ENCODE measurements at places on chromosomes 11 and 22.

GRCh38 chr11:92969634-92970347 is at the start of gene MTNR1B:
TSS of gene MTNR1B (plus strand) at chr11:92969651. CDS start at chr11:92969726, 75 bp downstream.
- no peaks in the 10 kb centered on the region for H3K36me3 ChIP-seq
- DNase-seq: no peak
- H3K4me1 ChIP-seq: no peaks in the 10 kb centered on the region

DNA sequence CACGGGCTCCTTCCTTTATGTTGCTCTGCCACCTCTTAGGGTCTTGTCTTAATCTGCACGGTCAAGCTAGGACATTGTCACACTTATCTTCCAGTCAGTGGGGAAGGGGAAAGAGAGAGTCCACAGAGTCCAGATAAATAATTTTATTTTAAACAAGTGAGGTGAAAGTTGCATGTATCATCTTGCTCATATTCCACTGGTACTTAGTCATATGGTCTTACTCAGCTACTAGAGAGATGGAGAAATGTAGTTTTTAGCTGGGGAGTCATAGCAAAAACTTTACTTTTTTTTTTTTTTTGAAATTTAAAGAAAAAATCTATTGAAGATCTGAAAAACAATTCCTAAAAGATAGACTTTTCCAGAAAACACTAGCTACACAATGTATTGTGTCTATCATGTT is 29.0 kb downstream of the PDE3B start:
- no peaks in the 10 kb centered on the region for H3K4me1 ChIP-seq
- DNase-seq: no peak
- H3K36me3 ChIP-seq: no peaks in the 10 kb centered on the region
- no peak overlapping the region for H3K4me3 ChIP-seq
- no peaks in the 10 kb centered on the region for H3K27me3 ChIP-seq

- peak overlapping the region; percentile 95 for H3K27ac ChIP-seq
- H3K27me3 ChIP-seq: no peaks in the 10 kb centered on the region
- peaks cover 31% of the 10 kb centered on the region for H3K36me3 ChIP-seq
- DNase-seq: no peak
Observed at GRCh38 chr11:114160894-114161293, 101.4 kb downstream of the ZBTB16 start.

DNA sequence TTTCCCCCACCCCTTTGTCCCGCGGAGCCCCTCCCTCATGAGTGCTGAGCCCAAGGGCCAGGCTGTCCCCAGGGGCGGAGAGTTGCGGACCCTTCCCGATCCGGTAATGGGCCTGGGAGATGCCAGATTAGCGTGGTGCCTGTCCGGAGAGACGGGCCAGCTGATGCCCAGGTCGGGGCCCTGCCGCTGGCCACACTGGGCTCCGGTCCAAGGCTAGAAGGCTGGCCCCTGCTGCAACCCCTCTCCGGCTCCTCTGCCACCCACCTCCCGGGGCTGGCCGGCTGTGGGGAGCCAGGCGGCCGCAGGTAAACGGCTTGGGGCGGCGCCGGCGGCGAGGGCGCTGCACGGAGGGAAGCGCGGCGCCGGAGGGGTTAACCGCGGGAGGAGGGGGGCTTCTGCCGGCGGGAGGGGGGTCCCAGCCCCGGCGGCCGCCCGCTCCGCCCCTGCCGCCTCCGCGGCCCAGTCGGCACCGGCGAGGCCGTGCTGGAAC is at the start of gene KCNK4:
Gene KCNK4 (plus strand): TSS at position 41 of the 490 bp plus-strand sequence. CDS start 1,717 bp downstream, outside the sequence.
- H3K36me3 ChIP-seq: no peaks in the 10 kb centered on the region
- no peak for DNase-seq
- peaks cover 10% of the 10 kb centered on the region for H3K27me3 ChIP-seq
- no peak within 1 kb of the TSS for H3K27ac ChIP-seq

DNA sequence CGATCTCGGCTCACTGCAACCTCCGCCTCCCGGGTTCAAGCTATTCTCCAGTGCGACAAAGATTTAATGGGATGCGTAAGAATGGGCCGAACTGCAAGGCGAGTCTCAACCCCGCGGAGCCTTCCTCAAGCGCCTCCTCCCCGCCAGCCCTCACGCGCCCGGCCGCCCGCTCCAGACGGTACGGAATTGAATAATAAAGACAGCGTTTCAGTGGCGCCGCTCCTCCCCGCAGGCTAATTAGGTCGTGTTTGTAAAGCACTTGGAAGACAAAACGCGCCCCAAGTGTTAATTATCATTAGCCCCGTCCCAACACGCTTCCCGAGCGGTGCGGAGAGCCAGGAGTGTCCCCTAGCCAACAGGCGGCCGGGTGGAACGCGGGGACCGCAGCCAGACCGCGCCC is 192.0 kb downstream of the BUD13 start:
- H3K27me3 ChIP-seq: no peaks in the 10 kb centered on the region
- DNase-seq: no peak
- peaks cover 4% of the 10 kb centered on the region for H3K4me1 ChIP-seq
- no peaks in the 10 kb centered on the region for H3K36me3 ChIP-seq
- H3K4me3 ChIP-seq: no peak overlapping the region

DNA sequence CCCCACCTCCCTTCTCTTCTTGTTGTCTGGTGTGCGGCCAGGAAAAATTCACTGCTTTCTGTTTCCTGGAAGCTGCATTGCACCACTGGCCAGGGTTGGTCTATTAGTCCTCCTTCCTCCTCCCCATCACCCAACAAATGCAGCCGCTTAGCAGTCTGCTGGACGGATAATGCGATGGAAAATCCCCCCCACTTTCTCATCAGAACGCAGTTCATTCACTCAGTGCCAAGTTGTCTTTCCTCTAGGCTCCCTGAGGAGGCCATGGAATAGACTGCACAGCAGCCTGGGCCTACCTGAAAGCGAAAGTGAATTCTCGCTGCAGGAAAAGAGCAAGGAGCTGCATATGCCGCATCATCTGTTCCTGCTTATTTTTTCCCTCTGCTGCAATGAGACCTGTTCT is 513.6 kb downstream of the METTL15 start:
- H3K4me1 ChIP-seq: no peaks in the 10 kb centered on the region
- H3K36me3 ChIP-seq: no peaks in the 10 kb centered on the region
- H3K4me3 ChIP-seq: no peak overlapping the region
- no peaks in the 10 kb centered on the region for H3K27me3 ChIP-seq

GRCh38 chr11:46856605-46857343 is 10.7 kb upstream of the CKAP5 start:
- no peaks in the 10 kb centered on the region for H3K27me3 ChIP-seq
- no peak for DNase-seq
- no peak overlapping the region for H3K4me3 ChIP-seq
- no peaks in the 10 kb centered on the region for H3K4me1 ChIP-seq
- H3K27ac ChIP-seq: no peak overlapping the region

DNA sequence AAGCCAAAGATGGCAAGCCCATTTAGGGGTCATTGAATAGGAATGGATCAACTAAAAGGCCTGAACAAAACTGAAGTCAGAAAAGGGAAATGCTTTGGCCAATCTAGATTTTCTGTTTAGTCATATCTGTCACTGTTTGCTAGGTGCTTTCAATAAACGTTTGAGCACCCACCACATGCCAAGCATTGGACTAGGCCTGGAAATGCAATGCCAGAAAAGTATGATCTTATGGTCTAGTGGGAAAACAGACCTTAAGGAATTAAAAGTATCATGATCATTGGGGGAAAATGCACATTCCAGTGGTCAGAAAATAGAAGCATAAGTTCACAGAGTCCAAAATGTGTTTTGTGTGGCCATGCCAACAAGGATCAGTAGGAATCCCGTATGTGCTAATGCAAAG is 76.8 kb upstream of the BIRC3 start:
- peaks cover 20% of the 10 kb centered on the region for H3K4me1 ChIP-seq
- H3K27ac ChIP-seq: no peak overlapping the region
- DNase-seq: no peak
- no peak overlapping the region for H3K4me3 ChIP-seq
- no peaks in the 10 kb centered on the region for H3K36me3 ChIP-seq

- no peaks in the 10 kb centered on the region for H3K27me3 ChIP-seq
- H3K27ac ChIP-seq: no peak overlapping the region
- H3K4me3 ChIP-seq: no peak overlapping the region
- DNase-seq: no peak
- no peaks in the 10 kb centered on the region for H3K36me3 ChIP-seq
- H3K4me1 ChIP-seq: no peaks in the 10 kb centered on the region
Observed at GRCh38 chr11:92751594-92751993, 217.9 kb upstream of the MTNR1B start.

DNA sequence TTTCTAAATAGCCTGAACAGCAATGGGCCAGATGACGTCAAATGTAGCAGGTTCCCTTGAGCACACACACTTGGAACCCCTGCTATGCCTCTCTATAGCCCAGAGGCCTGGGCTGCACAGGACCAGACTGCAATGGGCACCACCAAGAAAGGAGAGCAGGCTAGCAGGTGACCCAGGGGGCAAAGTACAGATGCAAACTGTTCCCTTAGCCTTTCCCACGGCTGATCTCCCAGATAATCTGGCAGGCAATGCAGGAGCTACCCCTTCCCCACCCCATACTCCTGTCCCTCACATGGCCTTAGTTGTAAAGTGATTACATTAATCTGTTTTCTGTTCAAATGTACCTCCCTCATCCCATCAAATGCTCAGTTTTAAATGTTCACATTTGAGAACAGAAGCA is 41.3 kb downstream of the SMCO4 start:
- H3K4me1 ChIP-seq: peaks cover 6% of the 10 kb centered on the region
- no peak for DNase-seq
- no peaks in the 10 kb centered on the region for H3K36me3 ChIP-seq
- no peak overlapping the region for H3K4me3 ChIP-seq
- no peaks in the 10 kb centered on the region for H3K27me3 ChIP-seq

GRCh38 chr11:83921447-83922192 is 635.5 kb upstream of the CCDC90B start:
- no peak overlapping the region for H3K27ac ChIP-seq
- no peak for DNase-seq
- H3K27me3 ChIP-seq: no peaks in the 10 kb centered on the region
- no peak overlapping the region for H3K4me3 ChIP-seq
- no peaks in the 10 kb centered on the region for H3K4me1 ChIP-seq

- no peak for DNase-seq
- H3K36me3 ChIP-seq: no peaks in the 10 kb centered on the region
- no peaks in the 10 kb centered on the region for H3K4me1 ChIP-seq
- H3K27me3 ChIP-seq: no peaks in the 10 kb centered on the region
- H3K4me3 ChIP-seq: no peak overlapping the region
Observed at GRCh38 chr11:37755521-37755920, 1157.5 kb upstream of the RAG2 start.

DNA sequence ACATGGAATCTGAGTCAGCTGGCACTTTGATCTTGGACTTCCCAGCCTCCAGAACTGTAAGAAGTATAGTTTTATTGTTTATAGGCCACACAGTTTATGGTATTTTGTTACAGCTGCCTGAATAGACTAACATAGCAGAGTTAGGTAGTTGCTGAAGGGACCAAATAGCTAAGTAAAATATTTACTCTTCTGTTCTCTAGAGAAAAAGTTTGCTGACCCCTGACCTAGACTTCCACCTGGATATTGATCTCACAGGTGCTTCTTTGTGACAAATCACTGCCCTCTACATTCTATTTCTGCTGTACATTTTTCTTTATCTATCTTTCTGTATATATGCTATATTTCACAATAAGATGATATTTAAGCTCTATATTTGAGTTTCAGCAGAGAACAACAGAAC is 212.5 kb downstream of the CSNK2A3 start:
- no peak for DNase-seq
- no peaks in the 10 kb centered on the region for H3K27me3 ChIP-seq
- no peak overlapping the region for H3K4me3 ChIP-seq
- peaks cover 11% of the 10 kb centered on the region for H3K4me1 ChIP-seq
- H3K27ac ChIP-seq: peak overlapping the region; percentile 6

DNA sequence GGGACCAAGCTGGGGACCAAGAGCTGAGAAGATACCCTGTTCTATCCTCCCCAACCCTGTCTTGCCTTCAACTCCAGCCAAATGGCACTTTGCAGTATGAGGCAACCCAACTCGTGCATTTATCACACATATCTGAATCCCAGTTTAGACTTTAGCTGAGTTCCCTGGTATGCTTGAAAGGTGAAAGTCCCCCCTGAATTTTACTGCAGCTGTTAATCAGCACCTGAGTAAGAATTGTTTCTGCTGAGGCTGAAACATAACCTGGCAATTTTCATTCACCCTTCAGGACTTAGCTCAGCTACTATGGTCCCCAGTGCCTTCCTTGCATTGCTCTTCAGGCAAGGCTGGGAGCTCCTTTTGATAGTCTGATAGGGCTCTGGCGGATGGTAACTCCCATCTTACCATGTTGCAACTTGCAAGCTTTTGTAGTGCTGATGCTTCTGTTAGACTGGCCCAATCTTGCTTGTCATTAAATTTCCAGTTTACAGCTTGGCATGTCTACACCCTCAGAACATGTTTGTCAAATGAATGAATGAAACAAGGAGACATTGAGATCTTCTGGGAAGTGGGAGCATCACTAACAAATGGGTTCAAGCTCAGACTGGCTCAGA is 64.0 kb upstream of the SLC6A5 start:
- no peak overlapping the region for H3K4me3 ChIP-seq
- no peak overlapping the region for H3K27ac ChIP-seq
- no peaks in the 10 kb centered on the region for H3K27me3 ChIP-seq
- no peak for DNase-seq
- H3K4me1 ChIP-seq: no peaks in the 10 kb centered on the region

GRCh38 chr11:130514851-130515250 is 66.4 kb downstream of the ADAMTS15 start:
- H3K4me3 ChIP-seq: no peak overlapping the region
- H3K4me1 ChIP-seq: peaks cover 4% of the 10 kb centered on the region
- DNase-seq: no peak
- H3K36me3 ChIP-seq: no peaks in the 10 kb centered on the region
- no peak overlapping the region for H3K27ac ChIP-seq

- H3K36me3 ChIP-seq: no peaks in the 10 kb centered on the region
- H3K27me3 ChIP-seq: no peaks in the 10 kb centered on the region
- H3K4me3 ChIP-seq: no peak overlapping the region
- peak overlapping the region; percentile 37 for H3K27ac ChIP-seq
- H3K4me1 ChIP-seq: peaks cover 47% of the 10 kb centered on the region
Observed at GRCh38 chr11:35088226-35088625, 50.7 kb upstream of the CD44 start.

GRCh38 chr11:78646564-78647185 is 72.0 kb upstream of the NARS2 start:
- H3K4me3 ChIP-seq: no peak overlapping the region
- no peak overlapping the region for H3K27ac ChIP-seq
- no peaks in the 10 kb centered on the region for H3K27me3 ChIP-seq
- no peaks in the 10 kb centered on the region for H3K4me1 ChIP-seq
- peak; percentile 67 for DNase-seq

DNA sequence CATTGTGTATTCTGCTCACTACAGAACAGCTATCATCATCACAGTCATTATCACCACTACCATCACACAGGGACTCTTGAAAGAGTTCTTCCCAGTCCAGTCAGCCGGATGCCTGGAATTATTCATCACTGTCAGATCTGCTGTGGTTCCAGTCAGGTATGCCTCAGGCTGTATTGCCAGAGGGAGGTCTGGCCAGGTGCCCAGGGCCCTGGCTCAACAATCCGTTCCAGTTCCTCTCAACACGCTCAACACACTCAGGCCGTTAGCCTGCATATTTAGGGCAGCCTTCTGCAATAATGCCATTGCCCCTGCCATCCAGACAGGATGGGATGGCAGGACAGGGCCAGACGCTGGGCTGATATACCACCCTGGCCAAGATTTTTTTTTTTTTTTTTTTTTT is 28.6 kb upstream of the RASL10A start:
- H3K27ac ChIP-seq: no peak overlapping the region
- DNase-seq: no peak
- no peak overlapping the region for H3K4me3 ChIP-seq
- peaks cover 66% of the 10 kb centered on the region for H3K36me3 ChIP-seq

GRCh38 chr11:75031771-75032549 is 43.2 kb downstream of the NEU3 start:
- no peaks in the 10 kb centered on the region for H3K27me3 ChIP-seq
- no peak overlapping the region for H3K27ac ChIP-seq
- H3K4me1 ChIP-seq: no peaks in the 10 kb centered on the region
- peak; percentile 91 for DNase-seq
- H3K36me3 ChIP-seq: no peaks in the 10 kb centered on the region
- H3K4me3 ChIP-seq: no peak overlapping the region

GRCh38 chr11:2825889-2826678 is 59.5 kb downstream of the CDKN1C start:
- DNase-seq: peak; percentile 98
- H3K4me1 ChIP-seq: peaks cover 26% of the 10 kb centered on the region
- H3K27ac ChIP-seq: peak overlapping the region; percentile 88
- no peaks in the 10 kb centered on the region for H3K27me3 ChIP-seq

All from vagina (tissue), 2 donors.